Effector memory CD4-positive, alpha-beta T cell (primary cell): ENCODE measurements at places on chromosomes 3 and 15.

DNA sequence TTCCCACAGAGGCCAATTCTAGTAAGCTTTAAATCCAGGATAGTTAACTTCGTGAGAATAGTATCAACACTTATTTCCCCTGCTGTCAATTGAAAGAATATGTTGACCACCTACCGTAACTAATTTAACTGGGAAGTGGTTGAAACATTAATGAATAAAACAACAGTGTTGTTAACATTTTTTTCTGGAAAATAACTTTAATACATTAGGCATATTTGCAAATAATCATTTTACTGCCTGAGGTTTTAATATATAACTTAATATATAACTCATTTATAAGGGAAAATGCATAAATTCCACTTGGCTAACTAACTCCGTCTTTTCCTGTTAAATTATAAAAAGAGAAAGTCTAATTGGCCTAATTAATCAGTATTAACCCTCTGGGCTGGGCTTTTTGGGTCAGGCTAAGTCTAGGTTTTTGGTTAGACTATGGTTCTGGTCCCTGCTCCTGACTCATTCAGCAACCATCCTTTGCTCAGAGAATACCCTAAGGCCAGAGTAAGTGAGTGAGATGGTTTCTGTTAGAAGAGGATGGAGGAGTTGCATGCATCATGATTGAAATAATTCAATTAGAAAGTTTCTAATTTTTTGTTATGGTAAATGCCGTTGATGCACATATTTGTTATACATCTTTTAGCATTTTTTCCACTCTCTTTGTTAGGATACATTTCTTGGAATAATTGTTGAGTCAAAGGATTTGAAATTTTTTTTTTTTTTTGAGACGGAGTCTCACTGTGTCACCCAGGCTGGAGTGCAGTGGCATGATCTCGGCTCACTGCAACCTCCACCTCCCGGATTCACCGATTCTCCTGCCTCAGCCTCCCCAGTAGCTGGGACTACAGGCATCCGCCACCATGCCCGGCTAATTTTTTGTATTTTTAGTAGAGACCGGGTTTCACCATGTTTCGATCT, 10.8 kb upstream of the SKIL start:
- DNase-seq = no peak
- no peaks in the 10 kb centered on the region for H3K4me1 ChIP-seq
- no peaks in the 10 kb centered on the region for H3K27me3 ChIP-seq
- no peaks in the 10 kb centered on the region for H3K36me3 ChIP-seq

GRCh38 chr15:83837945-83838571, 184.1 kb downstream of the ADAMTSL3 start:
- no peak overlapping the region for H3K27ac ChIP-seq
- no peak for DNase-seq
- no peaks in the 10 kb centered on the region for H3K27me3 ChIP-seq
- H3K4me3 ChIP-seq = no peak overlapping the region
- no peaks in the 10 kb centered on the region for H3K36me3 ChIP-seq

DNA sequence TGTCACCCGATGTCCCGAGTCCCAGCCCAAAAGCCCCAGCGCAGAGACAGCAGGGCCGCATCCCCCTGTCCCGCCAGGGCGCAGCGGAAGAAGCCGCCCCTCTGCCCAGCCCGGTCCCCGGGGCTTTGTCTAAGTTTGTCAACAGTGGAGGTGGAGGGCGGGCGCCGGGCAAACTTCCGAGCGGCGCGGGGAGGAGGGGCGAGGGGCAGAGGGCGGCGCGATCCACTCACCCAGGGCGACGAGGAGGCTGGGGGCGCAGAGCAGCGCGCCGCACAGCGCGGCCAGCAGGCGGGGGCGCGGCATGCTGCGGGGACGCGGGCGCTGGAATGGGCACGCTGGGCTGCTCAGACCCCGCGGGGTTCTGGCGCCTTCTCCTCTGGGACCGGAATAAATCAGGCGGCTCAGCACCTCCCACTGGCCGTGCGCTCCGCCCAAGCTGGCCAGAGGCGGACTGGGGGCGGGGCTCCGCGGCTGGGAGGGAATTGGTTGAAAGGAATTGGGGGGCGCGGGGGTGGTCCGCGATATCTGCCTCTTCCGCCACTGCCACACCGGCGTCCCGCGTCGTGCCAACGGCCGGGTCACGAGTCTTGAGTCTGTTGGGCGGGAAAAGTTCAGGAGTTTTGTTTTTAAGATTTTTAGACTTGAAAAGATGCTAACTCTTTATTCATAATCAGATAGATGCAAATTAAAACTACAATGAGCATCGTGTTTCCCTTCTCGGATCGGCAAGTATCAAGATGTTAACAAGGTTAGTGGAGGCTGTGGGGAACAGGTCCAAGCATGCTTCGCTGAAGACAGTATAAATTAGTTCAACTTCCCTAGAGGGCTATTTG, at the start of gene MFGE8:
Gene MFGE8 (minus strand): TSS at position 363 of the 833 bp plus-strand sequence. CDS start 60 bp downstream, at position 303.
- peak within 1 kb of the TSS; percentile 54 for H3K27ac ChIP-seq
- no peaks in the 10 kb centered on the region for H3K27me3 ChIP-seq
- no peaks in the 10 kb centered on the region for H3K36me3 ChIP-seq
- peak within 1 kb of the TSS; percentile 81 for H3K4me3 ChIP-seq
- peak; percentile 60 for DNase-seq

- no peak overlapping the region for H3K27ac ChIP-seq
- no peaks in the 10 kb centered on the region for H3K36me3 ChIP-seq
- H3K4me3 ChIP-seq = no peak overlapping the region
- H3K27me3 ChIP-seq = no peaks in the 10 kb centered on the region
- DNase-seq = no peak
Observed at GRCh38 chr3:127960421-127960965, 45.5 kb downstream of the KBTBD12 start.

- no peak for DNase-seq
- no peaks in the 10 kb centered on the region for H3K4me1 ChIP-seq
- H3K27ac ChIP-seq = no peak overlapping the region
- no peaks in the 10 kb centered on the region for H3K27me3 ChIP-seq
- no peak overlapping the region for H3K4me3 ChIP-seq
Observed at GRCh38 chr15:52161406-52161966, 29.7 kb downstream of the GNB5 start.

DNA sequence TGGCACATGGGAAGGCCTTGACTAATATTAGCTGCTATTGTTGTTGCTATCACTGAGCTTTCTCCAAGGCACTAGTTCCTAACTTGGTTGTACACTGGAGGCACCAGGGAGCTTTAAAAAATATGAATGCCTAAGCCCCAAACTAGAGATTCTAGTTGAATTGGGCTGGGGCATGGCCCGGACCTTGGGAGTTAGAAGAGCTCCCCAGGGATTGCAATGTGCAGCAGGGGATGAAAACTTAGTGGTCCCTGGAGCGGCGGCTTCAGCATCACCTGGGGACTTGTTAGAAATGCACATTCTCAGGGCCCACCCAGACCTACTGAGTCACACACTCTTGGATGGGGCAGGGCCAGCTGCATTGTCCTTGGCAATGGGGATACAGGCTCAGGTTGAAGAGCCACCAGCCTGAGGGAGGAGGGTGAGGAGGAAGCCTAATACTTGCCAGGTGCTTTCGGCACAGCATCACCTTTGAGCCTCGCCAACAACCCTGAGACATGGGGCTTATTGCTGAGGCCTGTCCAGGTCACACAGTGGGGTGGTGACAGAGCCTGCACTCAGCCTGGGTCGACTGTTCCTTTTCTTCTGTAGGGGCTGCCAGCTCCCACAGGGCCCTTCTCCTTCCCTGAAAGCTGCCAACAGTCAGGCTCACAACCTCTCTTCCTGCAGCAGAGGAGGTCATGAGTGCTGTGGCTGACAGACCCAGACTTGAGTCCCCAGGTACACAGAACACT, 84.5 kb downstream of the ATP2B2 start:
- H3K36me3 ChIP-seq = no peaks in the 10 kb centered on the region
- no peak for DNase-seq
- no peak overlapping the region for H3K27ac ChIP-seq
- H3K4me1 ChIP-seq = peaks cover 3% of the 10 kb centered on the region

DNA sequence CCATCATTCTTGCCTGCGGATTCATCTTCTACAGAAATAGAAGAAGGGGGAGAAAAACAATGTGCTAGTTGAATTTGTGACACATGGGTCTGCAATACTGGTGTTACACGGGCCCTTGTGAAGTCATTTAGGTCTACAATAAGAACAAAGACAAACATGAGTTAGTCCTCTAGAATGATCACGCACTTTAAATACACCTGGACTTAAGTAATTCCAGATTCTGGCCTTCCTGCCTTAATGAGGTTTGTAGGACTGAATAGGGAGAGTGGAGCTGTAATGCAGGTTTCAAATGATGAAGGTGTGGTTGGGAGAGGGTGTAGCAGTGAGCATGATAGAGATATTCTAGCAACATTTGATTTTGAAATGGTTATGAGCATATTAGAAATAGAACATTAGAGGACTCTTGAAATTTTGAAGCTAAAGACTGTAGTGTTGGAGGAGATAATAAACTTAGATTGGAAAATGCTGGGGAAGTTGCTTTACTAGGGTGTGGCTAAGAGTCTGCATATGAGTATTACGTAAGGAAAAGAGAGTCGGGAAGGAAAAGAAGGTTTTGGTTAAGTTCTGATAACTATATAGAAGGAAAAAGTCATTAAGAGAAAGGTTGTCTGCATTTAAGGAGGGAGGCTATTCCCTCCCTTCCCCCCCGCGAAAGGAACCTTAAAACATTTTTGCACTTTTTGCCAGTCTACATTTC, 606 bp downstream of the EIF2A start:
- peaks cover 16% of the 10 kb centered on the region for H3K36me3 ChIP-seq
- H3K27ac ChIP-seq = peak overlapping the region; percentile 96
- H3K4me3 ChIP-seq = peak overlapping the region; percentile 99
- H3K4me1 ChIP-seq = peaks cover 10% of the 10 kb centered on the region
- no peak for DNase-seq

DNA sequence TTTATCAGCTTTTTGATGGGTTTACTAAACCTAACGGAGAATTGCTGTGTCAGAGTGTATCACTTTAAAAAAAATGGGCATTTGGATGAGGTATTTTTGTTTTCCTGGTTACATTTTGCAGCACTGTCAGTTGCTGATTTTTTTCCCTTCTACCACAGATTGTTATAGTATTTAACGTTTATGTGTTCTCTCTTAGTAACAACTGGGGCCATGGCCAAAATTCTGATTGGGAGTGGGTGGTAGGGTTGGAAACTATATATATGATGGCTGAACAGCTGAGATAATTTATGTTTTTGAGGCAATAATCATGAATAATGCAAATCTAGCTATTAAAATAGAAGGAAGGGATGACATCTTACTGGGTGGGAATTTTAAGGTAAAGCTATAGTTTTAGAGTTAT, 229.4 kb upstream of the SUCLG2 start:
- H3K4me3 ChIP-seq = no peak overlapping the region
- no peaks in the 10 kb centered on the region for H3K36me3 ChIP-seq
- no peak overlapping the region for H3K27ac ChIP-seq
- H3K4me1 ChIP-seq = no peaks in the 10 kb centered on the region
- DNase-seq = no peak
- no peaks in the 10 kb centered on the region for H3K27me3 ChIP-seq

DNA sequence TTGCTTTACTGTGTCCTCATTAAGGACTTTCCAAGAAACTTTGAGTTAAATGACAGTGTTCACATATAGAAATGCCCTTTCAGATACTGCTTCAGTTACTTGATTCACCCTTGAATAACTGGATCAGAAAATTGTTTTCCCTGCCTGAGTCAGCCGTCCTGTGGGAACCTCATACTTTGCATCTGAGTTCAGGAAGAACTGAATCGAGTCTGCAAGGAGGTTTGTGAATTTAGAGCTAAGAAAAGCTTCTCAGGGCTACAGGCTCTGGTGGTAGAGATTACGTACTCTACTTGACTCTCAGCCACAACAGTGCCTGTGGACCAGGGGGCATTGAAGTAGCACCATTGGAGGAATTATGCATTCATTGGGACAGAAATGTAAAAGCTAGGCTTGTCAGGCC, 252.4 kb upstream of the C2CD4B start:
- no peaks in the 10 kb centered on the region for H3K27me3 ChIP-seq
- H3K27ac ChIP-seq = no peak overlapping the region
- no peaks in the 10 kb centered on the region for H3K4me1 ChIP-seq
- no peak for DNase-seq
